ENCODE measurements at places on chromosomes 12 and 14.

DNA sequence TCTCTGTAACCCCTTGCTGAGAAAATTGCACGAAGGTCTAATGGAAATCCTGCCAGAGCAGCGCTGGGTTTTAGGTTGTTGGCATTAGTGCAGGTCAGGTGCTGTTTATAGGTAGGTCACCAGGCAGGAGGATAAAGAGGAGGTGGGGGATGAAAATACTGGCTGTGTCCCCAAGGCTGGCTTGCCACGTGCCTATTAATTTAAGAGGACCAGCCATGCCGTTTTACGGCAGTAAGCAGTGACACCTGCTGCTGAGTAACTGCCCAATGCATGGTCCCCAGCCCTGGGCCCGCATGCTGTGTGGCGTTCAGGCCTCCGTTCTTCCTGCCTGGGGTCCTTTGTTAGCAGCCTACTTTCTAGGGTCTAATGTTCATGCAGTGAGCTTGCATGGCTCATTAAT, 67.2 kb downstream of the WDR20 start:
- DNase-seq = no peak

DNA sequence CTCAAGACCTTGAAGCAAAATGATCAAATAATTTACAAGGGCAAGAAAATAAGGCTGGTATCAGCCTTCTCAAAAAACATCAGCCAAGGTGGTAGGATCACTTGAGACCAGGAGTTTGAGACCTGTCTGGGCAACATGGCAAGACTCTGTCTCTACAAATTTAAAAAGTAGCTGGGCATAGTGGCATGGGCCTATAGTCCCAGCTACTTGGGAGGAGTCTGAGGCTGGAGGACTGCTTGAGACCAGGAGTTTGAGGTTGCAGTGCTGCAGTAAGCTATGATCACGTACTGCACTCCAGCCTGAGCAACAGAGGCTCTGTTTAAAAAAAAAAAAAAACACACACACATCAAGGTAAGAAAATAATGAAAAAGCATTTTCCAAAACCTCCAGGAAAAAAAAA, 22.1 kb downstream of the SEC23A start:
- DNase-seq = no peak

- DNase-seq = no peak
These were observed 307.2 kb upstream of the SFSWAP start for GRCh38 chr12:131403676-131404075.

DNA sequence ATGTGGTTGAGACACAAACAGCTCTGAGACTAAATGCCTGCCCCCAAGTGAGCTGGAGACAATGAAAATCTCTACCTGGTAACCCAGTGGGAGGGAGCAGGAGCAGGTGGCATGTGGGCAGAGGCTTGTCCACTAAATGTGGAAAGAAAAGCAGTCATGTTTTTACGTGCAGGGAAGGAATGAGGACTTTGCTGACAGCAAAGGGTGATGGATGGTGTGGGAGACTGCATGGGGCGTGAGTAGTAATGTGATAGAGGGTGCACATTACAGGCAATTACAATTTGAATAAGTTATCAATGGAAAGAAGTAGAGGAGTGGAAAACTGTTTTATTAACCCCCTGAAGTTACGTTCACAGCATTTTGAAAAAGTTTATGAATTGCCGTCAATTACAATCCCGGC, 176.6 kb downstream of the NRXN3 start:
- no peak for DNase-seq

DNA sequence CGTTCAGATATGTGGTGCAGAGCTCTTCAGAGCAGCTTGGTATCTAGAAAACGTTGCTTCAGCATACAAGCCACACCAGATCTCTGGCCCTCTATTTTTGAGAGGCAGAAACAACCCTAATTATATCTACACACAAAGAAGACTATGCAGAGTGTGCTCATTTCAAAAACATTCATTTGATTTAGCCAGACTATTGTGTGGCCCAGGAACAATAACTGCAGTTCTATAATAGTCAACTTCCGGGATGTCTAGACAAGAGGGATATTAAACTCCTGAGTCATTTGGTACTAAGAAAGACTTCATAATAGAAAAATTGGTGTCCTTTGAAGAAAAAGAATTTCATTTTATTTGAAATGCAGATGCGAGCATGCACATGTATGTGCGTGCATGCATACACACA, 153.8 kb downstream of the PELI2 start:
- peak; percentile 31 for DNase-seq

DNA sequence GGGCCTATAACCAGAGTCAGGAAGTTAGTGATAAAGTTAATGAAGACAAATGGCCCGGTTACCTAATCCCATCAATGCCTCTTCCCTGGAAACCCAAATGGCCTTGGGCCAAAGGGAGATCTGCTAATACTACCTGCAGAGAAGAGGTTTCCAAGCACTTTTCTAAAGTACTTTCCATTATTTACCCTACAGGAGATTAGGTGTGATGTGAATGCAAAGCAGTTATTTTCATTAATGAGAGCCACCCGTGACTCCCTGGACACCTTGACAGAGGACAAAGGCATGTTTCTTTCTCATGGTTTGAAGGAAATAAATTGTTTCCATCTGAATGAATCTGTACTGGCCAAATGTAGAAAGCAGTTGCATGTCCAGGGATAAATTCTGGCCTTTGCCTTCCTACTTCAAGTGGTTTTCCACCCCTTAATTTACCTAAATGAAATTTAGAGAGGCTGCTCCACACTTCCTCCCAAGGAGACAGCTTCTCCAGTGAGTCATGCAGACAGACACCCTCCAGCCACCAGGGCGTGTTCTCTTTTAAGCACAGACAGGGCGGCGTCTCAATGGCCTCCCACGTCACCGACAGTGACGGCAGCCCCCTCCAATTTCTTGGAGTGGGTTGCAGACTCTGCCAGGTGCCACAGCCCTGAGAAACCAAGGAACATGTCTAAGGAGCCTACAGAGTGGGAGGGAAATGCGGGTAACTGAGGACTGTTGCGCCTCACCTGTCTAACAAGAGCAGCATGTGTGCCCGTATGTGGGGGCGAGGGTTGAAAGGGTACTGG, 43.9 kb upstream of the GNPNAT1 start:
- peak; percentile 73 for DNase-seq

GRCh38 chr14:81691931-81692330, 158.3 kb upstream of the SEL1L start:
- DNase-seq = no peak

GRCh38 chr12:91335699-91336098, 153.1 kb upstream of the DCN start:
- DNase-seq = peak; percentile 36

- DNase-seq = peak; percentile 79
These were observed 55.2 kb downstream of the SLC38A4 start for GRCh38 chr12:46770501-46771183.

DNA sequence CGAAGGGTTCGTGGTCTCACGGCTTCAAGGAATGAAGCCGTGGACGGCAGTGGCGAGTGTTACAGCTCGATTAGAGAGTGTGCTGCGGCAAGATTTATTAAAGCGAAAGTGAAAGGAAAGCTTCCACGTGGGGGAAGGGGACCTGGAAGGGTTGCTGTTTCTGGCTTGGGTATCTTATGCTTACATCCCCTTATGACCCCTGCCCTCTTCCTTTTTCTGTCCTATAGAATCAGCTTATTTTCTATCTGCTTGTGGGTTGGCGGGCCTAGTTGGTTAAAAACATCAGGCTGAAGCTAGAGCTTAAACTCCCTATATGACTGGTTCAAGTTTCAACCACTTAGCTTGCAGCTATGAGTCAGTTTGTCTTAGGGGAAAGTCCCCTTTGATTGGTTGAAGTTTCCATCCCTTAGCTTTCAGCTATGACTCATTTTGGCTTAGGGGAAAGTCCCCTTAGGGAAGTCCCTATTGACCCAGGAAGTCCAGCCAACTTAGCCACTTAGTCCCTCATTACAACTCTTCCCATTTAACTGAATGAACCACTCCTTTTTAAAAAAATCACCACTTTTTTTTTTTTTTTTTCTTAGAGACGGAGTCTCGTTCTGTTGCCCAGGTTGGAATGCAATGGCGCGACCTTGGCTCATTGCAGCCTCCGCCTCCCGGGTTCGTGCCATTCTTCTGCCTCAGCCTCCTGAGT, 1494.7 kb upstream of the TMEM132C start:
- peak; percentile 1 for DNase-seq

DNA sequence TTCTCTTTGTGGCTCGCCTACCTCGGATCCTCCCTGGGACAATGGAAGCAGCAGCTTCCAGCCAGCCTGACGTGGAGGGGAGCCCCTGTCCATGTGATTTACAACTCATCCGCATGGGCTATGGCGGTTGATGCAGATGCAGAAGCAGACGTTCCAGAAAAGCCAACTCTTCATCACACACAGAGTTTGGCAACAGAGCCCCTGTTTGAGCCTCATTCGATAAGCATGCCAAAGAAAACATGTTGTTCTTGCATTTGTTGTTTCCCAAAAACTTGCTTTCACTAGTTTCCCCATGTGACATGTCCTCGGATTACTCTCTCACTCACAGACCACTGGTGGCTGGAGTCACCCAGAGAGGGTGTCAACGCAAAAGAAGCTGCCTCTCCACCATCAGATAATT, 16.4 kb upstream of the TC2N start:
- no peak for DNase-seq
